ENCODE measurements at places on chromosomes 5 and 9.

DNA sequence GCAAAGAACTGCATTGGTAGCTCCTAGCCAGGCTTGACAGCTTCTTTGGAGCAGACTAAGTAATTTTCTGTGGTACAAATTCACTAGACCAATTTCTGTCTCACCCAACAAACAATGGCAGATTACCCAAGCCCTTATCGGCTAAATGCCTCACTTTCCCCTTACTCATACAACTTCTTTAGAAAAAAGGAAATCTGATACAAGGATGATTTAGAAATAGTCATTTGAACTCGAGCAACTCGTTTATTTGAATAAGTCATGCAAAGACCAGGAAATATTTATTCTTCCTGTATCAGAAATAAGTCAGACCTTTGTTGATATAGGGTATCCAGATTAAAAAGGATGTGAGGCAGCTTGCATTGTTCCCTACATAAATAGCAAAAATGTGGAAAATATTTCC, 170.4 kb upstream of the CDH6 start:
- no peak for DNase-seq

DNA sequence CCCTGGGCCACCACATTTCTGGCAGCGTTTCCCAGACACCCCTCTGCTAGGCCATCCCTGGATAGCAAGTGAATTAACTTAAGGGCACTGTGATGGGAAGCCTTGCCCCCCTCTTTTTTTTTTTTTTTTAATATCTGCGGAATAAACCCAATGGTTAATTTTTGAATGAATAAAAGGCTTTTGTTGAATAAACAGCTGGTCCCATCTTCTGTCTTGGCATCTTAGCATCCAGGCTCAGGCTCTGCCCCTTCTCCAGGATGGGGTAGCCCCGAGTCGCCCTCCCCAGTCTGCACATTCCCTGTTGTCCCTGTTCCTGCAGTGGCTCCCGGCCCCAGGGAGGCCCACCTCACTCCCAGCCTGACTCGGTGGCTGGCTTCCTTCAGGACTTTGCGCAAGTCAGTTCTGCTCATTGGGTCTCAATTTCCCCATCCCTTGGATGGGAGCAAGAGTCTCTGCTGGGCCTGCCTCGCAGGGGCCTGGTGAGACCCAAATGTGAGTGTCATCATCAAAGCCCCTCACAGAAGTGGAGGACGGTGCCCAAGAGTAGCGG, 29.0 kb upstream of the HMCN2 start:
- DNase-seq, result no peak

DNA sequence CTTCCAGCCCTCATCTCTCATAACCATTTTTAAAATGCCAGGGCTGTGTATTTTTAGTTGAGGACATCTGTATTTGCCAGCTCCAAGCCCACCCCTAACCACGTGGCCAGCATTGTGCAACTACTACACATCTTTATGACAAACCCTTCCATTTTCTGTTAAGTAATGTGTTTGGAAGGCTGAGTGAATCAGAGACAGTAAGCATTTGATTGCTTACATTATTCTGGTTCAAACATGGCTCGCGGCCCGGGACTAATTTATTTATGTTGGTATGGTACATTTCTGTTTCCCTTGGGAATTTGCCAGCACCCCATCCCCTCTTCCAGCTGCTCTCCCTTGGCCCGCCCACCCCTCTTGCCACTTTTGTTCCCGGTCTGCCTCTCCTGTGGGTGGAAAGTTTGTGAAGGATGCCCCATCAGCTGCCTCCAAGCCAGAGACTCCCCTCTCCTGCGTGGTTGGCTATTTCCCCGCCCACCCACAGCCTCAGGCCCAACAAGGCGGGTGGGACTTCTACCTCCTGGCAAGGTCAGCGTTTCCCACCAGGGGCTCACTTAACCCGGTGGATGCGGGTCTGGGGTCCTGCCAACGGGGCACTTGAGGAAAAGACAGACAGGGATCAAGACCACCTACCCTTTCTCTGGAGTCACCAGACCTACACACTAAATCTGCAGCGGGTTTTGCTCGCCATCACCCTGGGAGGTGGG, 162.2 kb downstream of the HSD17B3 start:
- DNase-seq, result peak; percentile 86

- no peak for DNase-seq
Observed at GRCh38 chr9:126373241-126373640, 46.6 kb downstream of the MVB12B start.

DNA sequence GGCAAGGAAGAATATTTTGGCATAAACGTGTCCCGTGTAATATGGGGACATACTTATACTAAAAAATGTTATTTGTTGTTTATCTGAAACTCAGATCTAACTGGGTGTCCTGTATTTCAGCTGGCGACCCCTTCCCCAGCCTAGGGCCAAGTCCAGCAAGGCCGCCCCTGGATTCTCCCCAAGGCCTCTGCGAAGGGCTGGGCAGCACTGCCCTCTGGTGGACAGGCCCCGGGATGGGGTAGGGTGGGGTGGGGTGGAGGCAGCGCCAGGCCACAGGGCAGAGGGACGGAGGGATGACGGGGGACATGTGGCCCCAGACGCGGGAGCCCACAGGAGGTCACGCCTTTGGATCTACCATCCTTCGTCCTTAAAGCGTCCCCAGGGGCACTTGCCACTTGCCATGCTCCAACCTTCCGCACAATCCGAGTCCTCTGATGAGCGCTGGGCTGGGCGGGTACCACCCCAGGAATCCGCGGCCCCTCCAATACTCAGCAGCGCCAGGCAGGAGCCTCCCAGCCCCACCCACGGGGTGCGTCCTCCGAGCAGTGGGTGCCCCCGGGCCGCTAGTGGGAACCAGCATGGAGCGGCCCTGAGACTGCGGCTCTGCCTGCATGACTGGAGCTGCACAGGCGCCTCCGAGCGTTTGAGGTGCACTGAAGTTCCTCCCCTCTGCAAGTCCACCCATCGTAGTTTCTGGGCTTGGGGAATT, 7.1 kb upstream of the AGPAT2 start:
- DNase-seq, result no peak

DNA sequence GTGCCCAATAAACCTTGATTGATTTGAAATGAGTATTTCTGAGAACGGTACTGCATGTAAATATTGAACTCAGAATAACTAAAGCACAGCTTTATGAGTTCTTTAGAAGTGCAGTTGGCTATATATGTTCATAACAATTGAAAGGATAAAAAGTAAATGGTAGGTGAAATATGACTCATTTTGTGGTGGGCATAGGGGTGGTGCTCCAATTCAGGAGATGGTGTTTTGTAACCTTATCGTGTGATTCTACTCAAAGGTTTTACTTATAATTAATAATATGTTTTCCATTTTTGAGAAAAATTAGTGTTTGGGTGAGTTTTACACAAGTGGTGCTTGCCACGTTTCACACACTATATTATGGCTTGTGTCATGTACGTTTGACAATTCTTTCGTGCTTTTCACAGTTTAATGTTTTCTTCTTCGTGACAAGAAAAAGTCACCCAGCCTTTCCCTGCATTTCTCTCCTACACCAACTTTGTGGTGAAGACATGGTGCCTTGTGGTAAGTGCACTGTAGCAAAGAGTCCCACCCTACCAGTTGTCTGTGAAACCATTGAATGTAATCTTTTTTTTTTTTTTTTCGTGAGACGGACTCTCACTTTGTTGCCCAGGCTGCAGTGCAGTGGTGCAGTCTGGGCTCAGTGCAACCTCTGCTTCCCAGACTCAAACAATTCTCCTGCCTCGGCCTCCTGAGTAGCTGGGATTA, 492.5 kb upstream of the SGCD start:
- DNase-seq, result no peak

GRCh38 chr5:179762079-179762780, 29.6 kb downstream of the MAML1 start:
- DNase-seq, result no peak

DNA sequence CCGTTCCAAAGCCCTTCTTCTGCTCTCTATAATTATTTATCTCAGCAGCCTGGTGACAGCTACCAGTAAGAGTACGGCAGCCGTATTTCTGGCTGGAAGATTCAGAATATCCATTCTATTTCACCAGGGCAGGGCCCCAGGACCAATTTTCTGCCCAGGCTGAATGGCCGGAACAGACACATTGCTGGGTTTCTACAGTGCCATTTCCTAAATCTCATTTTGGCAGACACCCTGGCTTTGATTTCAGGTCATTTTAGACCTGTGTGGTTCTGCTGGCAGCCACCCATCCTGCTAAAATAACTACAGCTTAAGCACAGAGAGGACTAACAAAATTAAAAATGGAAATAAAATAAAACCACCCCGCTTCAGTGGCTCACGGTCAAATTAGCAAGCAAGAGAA, 95.0 kb downstream of the CRB2 start:
- no peak for DNase-seq

GRCh38 chr5:86330736-86331135, 287.0 kb upstream of the COX7C start:
- DNase-seq, result no peak

- DNase-seq, result no peak
Observed at GRCh38 chr5:142405814-142406395, 81.1 kb upstream of the SPRY4 start.

DNA sequence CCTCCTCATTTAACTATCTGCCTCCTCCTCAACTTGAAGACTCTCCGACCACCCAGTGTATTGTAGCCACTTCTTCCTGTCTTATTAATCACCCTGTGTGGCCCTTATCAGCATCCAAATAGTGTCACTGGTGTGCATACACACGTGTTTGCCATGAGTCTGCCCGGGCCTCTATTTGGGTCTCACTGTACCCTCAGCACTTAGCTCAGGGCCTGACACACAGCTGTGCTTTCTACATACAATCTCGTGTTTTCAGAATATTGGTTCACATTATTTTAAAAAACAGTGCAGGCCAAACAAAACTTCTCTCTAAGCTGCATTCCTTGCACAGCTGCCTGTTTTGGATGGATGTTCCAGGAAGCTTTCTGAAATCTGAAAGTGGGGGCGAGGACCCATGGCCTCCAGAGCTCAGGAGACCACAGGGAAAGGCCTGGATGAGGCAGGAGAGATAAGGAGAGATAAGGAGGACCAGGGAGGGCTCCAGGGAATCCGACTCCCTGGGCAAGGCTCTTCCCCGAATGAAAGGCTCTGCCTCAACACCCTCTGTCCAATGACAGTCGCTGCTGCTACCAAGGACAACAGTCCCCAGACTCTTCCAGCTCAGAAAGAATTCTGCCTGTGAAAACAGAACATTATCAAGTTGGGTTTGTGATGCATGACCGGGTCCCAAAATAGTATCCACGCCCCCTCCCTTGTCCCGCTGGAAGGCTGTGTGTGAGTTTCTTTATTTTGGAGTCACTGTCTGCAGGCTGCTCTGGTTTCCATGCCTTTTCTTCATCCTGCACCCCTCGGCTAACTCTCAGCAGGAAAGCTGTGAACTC, 255.6 kb downstream of the NSG2 start:
- no peak for DNase-seq

GRCh38 chr5:107610798-107611197, 59.9 kb downstream of the EFNA5 start:
- DNase-seq, result no peak

DNA sequence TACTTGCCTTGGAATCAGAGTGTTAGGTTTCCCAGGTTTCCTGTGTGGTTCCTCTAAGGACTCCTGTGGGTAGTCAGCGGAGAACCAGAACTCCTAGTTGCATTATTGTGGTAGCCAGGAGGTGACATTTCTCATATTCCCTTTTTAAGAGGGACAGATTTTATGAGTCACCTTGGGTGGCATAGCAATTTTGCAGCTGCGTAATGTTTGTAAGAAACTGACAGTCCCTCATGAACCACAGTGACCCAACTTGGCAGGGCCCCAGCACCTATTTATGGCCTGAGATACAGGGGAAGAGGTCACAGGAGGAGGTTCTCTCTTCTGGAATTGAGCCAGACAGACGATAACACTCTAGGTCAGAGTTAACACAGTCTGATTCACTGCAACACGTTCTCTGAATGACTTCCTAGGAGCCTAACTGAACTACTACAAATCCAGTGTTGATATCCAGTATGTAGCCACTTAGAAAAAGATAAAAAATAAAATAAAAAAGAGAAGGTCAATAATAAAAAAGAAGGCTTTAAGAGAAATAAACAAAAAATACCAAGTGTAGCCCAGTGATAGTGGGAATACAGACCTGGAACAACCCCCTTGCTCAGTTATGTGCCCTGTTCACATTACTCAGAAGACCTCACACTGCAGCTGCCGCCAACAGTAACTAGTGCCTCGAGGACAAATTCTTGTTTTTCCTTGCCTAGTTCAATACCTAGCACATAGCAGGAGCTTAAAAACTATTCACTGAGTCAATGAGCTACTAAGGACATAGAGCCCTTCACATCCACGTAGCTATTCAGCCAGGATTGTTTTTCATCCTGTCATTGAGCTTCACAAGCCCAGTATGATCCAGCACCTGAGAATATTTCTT, 50.7 kb upstream of the VLDLR start:
- peak; percentile 2 for DNase-seq

- no peak for DNase-seq
Observed at GRCh38 chr5:128196791-128197190, 113.2 kb downstream of the SLC12A2 start.

GRCh38 chr9:112140936-112141335, 34.2 kb downstream of the SUSD1 start:
- no peak for DNase-seq

- no peak for DNase-seq
Observed at GRCh38 chr5:33829430-33829829, 62.4 kb downstream of the ADAMTS12 start.

DNA sequence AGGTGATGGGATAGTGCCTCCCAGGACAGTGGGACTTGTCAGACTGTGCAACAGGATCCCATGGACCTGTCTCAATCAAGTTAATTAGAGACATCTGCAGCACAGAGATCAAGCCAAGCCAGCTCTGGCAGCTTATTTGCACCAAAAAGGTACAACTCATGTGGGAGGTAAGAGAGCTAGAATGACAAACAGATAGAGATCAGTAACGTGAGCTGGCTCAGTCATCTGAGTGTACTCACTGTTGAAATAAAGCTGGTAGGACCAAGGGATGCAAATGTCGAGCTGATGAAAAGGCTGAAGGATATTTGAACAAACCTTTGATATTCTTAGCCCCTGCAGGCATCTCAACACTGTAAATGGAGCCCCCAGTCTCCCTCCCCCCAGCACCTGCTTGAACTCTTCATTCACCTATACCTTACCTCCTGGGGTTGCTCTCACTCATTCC, 198.1 kb downstream of the EFNA5 start:
- no peak for DNase-seq

DNA sequence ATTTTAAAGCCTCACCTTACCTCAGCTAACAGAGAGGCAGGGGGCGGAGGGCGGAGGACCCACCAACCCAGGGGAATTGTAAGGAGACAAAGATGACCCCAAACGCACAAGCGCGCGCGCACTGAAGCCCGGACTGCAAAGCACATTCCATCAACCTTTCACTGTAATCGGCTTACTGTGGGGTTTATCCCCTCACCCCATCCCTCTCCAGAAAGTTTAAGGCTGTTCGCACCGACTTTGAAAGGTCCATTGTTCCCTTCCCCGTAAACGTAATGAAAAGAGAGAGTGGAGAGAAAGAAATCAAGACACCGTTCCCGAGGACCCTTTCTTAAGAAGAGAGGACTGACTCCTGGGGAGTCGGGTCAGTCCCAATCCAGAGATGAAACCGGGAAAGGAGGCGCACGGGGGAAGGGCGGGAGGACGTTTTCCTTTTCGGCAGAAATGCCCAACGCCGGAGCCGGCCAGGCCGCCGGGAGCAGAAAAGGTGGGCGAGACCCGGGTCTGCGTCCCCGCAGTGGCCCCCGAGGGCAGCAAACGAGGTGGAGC, 464 bp downstream of the CEMIP2 start:
- DNase-seq, result no peak

GRCh38 chr5:17252543-17252942, 35.1 kb downstream of the BASP1 start:
- DNase-seq, result no peak
